ENCODE measurements at places on chromosomes 2 and 18.

DNA sequence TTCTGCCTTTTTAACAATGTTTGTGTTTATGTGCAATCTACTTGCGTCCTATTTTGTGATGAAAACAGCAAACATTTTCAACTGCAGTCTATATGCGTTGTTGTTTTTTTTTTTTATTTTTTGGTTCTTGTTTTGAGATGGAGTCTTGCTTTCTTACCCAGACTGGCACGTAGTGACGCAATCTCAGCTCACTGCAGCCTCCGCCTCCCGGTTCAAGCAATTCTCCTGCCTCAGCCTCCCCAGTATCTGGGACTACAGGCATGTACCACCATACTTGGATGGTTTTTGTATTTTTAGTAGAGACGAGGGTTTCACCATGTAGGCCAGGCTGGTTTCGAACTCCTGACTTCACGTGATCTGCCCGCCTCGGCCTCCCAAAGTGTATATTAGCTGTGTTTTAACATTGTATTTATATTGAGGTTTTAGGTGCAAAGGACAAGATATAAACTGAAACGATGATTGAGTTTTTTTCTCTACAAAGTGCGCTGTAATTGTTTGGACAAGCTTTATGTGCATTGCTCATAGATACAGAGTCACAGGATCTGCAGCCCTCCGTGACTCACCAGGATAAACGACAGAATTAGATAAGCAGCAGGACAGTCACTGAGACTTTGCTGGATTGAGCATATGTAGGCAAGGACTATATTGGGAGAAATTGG lies 17.4 kb downstream of the CDH7 start:
- DNase-seq = no peak

GRCh38 chr2:14634489-14635390 lies 2.2 kb downstream of the LRATD1 start:
- DNase-seq = peak; percentile 91

- no peak for DNase-seq
Observed at GRCh38 chr2:25879133-25879730, 945 bp upstream of the ASXL2 start.

DNA sequence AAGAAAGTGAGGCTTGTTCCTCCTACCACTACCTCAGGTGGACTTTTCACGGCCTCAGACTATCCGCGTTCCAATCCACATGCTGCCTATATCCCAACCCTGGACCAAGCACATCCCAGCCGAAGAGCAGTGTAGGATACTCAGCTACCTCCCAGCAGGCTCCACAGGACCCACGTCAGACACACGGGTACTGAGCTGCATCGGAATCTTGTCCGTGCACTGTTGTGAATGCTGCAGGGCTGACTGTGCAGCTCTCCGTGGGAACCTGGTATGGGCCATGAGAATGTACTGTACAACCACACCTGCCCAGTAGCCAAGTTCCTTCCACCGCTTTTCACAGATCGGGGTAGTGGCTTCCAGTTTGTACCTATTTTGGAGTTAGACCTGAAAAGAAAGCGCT lies 22.3 kb downstream of the IL37 start:
- DNase-seq = no peak

DNA sequence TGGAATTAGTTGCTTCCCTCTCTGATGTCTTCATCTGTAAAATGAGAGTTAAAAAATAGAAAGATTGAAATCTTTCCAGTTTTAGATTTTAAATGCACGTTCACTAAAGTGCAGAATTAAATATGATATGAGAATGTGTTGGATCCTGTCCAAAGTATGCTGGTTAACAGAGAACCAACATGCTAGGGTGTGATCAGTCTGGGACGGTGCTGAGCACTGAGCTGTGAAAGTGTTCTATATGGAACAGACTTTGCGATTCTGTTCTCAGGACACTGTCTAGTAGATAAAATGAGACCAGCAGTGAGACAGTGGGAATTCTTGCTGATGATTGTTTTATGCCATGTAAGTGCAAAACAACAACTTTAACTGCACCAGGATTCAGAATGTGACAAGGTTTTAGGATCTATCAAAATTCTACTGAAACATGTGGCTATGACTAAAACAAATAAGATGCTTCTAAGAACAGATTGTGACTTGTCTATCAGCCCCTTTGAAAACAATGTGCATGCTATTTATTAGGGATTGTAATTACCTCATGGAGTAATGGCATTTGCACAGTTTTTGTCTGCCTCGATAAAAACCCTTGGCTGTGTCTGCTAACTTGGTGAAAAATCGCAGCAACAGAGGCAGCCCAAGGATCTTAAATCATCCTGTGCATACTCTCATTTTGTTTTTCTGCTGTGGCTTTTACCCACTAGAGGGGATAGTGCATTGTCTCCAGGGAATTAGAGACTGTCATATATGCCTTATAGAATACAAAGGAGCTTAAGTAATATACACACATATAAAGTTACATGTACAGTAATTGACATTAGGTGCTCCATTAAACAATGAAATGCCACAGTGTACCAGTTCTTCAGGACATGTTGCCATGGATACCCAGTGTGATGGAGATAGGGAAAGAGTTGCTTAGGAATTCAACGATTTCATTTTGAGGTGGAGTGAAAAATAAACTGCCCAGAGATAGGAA lies 55.1 kb downstream of the MAP3K20 start:
- no peak for DNase-seq

DNA sequence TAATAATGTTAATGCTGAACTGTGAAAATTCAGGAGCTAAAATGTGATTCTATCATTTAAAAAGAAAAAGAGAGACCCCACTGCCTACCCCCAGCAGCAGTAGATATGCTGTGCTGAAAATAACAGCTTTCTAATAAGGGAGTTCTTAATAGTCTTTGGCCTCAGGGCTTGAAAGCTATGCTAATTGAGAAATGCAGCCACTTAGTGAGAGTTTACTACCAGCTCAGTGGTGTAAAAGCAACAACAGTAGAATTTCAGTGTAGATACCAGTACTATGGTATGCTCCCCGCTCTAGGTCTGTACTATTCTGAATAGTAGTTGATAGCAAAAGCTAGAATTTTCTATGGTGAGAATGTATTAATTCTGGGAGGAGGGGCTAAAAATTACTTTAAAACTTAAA lies 303.1 kb upstream of the VWC2L start:
- no peak for DNase-seq

GRCh38 chr2:183375821-183376220 lies 251.6 kb downstream of the NUP35 start:
- DNase-seq = no peak
